ENCODE measurements at places on chromosomes 11 and 22.

GRCh38 chr11:69726481-69726880 is 22.7 kb upstream of the FGF19 start:
- DNase-seq = no peak

DNA sequence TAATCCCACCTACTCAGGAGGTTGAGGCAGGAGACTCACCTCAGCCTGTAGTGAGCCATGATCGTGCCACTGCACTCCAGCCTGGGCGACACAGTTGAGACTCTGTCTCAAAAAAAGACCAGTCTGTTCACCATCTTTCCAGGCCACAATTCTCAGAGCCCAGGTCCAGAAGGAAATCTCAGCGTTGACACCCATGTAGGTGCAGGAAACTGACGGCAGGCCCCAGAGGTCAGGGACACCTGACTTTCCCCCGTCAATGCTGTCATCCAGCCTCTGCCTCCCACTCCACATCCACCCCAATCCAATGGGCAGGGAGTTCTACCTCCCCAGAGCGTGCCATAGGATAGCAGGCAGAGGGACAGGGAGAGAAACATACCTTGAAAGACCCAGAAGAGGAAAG is 5.9 kb upstream of the GRK2 start:
- DNase-seq = no peak

DNA sequence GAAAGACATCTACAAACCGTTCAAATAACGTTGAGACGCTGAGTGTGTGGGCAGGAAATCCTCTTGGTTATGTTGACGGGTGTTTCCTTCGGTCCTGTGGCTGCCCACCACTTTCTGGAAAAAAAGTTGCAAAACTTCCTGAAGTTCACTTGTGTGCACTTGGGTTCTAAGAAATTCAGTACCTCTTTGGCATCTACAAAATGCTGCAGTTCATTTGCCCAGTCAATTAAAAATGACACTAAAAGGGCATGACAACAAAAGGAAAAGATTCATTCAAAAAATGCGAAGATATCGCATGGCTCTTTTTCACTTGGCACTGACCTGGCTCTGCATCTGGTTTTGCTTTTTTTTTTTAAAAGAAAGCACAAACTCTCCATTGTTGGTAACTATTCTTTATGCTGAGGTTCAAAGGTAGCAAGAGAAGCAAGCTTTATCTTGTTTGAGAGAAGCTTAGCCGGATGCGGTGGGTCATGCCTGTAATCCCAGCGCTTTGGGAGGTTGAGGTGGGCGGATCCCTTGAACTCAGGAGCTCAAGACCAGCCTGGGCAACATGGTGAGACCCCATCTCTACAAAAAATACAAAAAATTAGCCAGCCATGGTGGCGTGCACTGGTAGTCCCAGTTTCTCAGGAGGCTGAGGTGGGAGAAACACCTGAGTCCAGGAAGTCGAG is 10.6 kb upstream of the XBP1 start:
- no peak for DNase-seq

DNA sequence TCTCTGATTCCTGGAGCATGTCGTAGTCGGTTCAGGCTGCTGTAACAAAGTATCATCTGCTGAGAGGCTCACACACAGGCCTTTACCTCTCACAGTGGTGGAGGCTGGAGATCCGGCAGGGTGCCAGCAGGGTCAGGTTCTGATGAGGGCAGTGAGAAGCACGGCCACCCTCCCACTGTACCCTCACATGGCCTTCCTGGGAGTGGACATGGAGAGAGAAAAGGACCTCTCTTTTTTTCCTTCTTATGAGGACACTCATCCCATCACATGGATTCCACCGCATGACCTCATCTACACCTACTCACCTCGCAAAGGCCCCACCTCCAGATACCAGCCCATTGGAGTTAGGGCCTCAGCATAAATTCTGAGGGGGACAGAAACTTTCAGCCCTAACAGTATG is 99.5 kb downstream of the BCR start:
- DNase-seq = no peak

DNA sequence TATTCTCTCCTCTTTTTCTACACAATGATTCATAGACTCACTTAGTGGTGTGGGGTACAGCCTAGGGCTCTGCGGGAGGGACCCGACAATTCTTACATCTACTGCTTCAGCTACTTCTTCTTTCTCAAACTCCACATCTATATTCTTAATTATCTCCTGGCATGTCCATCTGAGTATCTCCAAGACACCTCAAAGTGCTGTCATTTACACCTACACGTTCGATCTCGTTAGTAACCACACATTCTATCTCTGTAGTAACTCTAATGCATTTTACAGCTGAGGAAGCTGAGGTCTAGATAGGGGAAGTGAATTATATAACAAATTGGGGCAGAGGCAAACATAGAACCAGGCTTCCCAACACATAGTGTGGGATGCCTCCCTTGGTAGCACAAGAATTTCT is 27.7 kb upstream of the RRM1 start:
- DNase-seq = no peak

DNA sequence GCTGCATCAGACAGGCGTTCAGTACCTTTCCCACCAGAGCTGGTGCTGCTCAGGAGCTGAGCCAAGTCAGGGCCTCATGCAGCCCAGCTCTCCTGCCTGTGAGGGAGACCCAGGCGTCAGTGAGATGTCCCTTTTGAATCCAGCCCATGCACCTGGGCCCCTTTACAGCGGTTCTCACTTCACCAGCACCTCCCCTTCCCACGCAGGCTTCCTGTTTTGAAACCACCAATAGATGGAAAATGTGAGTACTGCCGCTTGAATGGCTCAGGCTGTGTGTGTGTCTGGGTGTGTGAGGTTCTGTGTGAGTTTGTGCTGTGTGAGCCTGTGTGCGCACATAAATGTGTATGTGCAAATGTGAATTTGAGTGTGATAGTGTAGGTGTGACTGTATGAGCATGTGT is 88.4 kb downstream of the UBASH3B start:
- no peak for DNase-seq

DNA sequence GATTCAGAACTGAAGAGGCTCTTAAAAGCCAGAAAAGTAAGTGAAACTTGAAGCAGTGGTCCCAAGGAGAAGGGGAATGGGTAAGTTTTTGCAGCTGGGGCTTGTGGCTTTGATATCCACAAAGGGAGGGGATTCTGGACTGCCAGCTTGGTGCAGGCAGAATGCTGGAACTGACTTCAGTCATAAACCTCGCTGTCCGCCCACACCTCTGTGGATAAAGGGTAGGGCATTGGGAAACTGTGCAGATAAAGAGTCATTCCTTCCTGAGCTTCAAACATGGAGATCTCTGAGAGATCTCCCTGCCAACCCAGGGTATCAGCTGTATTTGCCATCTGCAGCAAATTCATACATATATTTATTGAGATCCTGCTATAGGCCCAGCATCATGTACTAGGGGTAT is 124.3 kb upstream of the OR9Q1 start:
- DNase-seq = no peak

DNA sequence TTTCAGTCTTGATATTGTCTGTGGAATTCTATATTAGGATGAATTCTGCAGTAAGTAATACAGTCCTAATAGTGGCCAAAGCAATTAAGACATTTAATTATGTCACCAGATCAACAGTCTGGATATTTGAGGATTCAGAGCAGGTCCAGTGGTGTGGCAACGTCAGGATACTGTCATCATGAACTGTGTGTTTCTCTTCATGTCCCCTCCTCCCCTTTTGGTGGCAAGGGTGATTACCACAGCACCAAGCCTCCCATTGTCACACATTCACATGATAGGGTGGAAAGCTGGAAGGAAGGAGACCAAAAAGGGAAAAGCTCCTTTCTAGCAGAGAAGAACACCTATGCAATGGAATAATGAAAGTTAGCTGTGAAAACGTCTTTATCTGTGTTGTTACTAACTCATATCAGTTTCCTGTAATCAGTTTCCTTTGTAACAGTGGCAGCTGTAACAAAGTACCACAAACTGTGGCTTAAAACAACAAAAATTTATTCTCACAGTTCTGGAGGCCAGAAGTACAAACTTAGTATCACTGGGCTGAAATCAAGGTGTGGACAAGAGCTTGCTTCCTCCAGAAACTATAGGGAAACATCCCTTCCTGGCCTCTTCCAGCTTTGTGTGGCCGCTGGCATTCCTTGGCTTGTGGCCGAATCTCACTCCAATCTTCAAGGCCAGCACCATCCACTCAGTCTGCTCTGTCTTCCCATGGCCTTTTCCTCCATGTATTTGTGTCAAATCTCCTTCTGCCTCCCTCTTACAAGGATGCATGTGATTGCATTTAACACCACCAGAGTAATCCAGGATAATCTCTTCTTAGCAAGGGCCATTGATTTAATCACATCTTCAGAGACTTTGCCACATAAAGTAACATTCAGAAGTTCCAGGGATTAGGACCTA is 6.5 kb upstream of the RBM14 start:
- DNase-seq = no peak

DNA sequence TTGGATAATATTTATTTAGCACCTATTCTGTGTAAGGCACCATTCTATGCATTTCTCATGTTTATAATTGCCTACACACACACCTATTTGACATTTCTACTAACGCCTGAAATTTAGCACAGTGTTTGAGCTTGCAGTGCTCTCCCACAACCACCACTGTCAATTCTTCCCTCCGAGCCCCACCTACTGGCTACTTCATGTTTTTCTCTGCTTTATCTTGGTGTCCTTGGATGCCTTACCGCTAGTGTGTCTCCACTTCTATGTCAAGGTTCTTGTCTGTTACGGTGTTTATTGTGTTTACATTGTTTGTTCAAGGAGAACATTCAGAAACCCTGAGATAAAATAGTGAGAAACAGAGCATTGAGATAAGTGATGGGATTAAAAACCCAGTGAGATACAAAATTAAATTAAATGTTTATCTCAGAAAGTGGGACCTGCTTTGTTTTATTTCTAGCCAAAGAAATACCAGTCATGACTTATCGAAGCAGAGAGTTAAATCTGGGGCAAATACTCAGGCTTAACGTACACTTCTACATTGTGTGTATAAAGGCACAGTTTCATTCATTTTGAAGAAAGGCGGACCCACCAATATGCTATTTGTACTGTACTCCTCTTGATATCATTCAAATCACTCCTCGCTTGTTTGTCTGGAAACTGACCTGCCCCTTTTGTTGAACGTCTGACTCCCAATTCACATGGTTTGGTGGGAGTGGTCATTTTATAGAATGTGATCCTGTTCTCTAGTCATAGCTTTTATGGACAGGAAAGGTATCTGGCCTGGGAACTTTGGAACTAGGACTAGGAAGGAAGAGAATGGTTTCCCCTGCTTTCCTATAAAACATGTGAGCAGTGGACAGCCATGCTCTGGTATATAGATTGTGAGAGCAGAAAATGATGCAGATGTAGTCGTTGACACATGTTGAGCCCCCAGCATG is 39.2 kb upstream of the SLC36A4 start:
- no peak for DNase-seq

GRCh38 chr11:9214765-9215164 is 50.4 kb downstream of the DENND5A start:
- DNase-seq = no peak

GRCh38 chr11:68354148-68354872 is 41.9 kb downstream of the LRP5 start:
- peak; percentile 91 for DNase-seq

GRCh38 chr22:21624120-21624879 is 5.5 kb downstream of the YDJC start:
- DNase-seq = no peak

GRCh38 chr11:46134540-46134939 is 13.3 kb upstream of the PHF21A start:
- DNase-seq = no peak

GRCh38 chr11:82871646-82872045 is 28.6 kb downstream of the PRCP start:
- DNase-seq = no peak

GRCh38 chr11:63012430-63012829 is 3.2 kb downstream of the SLC22A8 start:
- DNase-seq = no peak

GRCh38 chr11:85799142-85799541 is 11.8 kb downstream of the SYTL2 start:
- DNase-seq = no peak

- no peak for DNase-seq
Observed at GRCh38 chr11:64044730-64045393, 9.1 kb downstream of the FLRT1 start.

- no peak for DNase-seq
Observed at GRCh38 chr11:35412285-35412684, 7.1 kb downstream of the SLC1A2 start.

GRCh38 chr11:119829402-119829801 is 100.4 kb upstream of the NECTIN1 start:
- DNase-seq = no peak

- DNase-seq = no peak
Observed at GRCh38 chr11:660681-661444, 23.8 kb downstream of the DRD4 start.

DNA sequence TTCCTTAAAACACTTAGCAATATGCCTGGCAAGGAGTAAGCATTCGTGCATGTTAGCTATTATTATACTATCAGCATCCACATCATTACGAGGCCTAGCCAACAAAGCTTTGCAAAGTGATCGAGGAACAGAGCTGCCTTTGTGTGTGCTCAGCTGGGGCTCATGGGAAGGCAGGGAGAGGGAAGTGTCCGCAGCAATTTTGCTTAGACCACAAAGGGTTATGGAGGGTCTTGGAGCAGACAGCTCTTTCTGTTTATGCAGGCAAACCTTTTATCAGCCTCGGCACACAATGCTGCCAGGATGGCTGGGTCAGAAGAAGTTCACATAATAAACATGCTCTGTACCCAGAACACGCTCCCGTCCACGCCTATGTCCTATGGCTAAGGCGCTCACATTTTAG is 10.9 kb upstream of the DKK3 start:
- DNase-seq = no peak

DNA sequence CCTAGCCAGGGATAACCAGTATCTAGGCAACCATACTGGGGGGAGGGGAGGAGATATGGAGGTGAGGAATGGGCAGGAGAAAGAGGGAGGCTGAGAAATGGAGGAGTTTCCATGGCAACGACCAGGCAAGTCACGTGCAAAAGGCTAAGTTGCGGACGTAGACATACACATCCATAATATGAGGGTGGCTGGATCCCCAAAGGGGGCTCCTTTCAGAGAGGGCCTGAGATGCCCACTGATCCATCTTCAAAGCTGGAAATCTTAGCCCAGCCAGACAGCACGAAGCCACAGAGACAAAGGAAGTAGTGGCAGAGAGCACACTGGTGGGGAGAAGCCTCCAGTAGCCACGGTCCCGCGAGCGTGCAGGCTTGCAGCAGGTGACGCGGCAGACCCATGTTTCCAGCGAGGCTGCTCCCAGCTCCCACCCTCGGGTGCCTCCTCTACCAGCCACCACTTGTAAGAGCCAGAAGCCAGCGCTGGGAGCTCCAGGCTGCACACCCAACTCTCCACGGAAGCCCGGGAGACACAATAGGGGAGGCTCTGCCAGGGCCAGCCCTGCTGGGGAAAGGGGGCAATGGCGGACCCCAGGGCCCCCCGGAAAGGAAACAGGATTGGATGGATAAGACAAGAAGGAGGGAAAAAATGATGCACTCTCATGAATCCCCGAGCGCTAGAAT is 938 bp downstream of the FXYD6 start:
- no peak for DNase-seq
